Cardiac fibroblast (primary cell): ENCODE measurements at places on chromosomes 2 and 18.

GRCh38 chr18:73717570-73717969, 430.1 kb downstream of the FBXO15 start:
- peak; percentile 68 for DNase-seq

GRCh38 chr2:206390181-206390580, 53.2 kb upstream of the ADAM23 start:
- no peak for DNase-seq

- DNase-seq, result peak; percentile 77
These were observed 31.6 kb downstream of the TWSG1 start for GRCh38 chr18:9366126-9366714.

- peak; percentile 90 for DNase-seq
These were observed 8.6 kb upstream of the RND3 start for GRCh38 chr2:150495993-150496627.

- DNase-seq, result peak; percentile 72
These were observed 308.3 kb upstream of the SLC8A1 start for GRCh38 chr2:40760071-40760666.

GRCh38 chr2:165357758-165358157, 111.7 kb upstream of the CSRNP3 start:
- peak; percentile 78 for DNase-seq

- no peak for DNase-seq
These were observed 12.1 kb downstream of the UPP2 start for GRCh38 chr2:158113741-158114295.

GRCh38 chr2:107595749-107596148, 230.9 kb upstream of the RGPD4 start:
- DNase-seq, result peak; percentile 76

GRCh38 chr2:67938053-67938452, 124.8 kb downstream of the C1D start:
- DNase-seq, result no peak

GRCh38 chr18:11884396-11885030, 23.6 kb downstream of the MPPE1 start:
- no peak for DNase-seq

GRCh38 chr2:229370509-229370908, 99.4 kb upstream of the PID1 start:
- DNase-seq, result peak; percentile 59

- peak; percentile 13 for DNase-seq
These were observed 16.3 kb downstream of the SP3 start for GRCh38 chr2:173948842-173949241.

- peak; percentile 54 for DNase-seq
These were observed 15.5 kb downstream of the DUSP19 start for GRCh38 chr2:183093857-183094657.

- peak; percentile 57 for DNase-seq
These were observed 1.1 kb downstream of the ID2 start for GRCh38 chr2:8682719-8683667.

DNA sequence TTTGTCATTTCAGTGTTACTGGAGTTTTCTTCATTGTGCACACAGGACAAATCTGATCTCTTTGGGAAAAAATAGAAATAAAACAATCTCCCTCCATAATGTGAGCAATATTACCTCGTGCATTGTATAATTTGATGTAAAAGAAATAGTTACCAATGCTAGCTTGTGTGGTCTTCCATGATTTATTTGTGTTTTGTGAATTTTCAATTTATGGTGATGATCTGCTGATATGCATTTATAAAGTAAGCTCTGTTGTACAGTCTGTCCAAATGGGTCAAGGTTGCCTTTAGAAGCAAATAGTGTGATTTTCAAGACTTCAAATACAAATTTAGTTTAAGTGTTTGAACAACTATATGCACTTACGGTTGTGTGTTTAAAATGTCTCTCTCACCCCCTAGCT, 50.9 kb downstream of the STAT1 start:
- DNase-seq, result no peak

DNA sequence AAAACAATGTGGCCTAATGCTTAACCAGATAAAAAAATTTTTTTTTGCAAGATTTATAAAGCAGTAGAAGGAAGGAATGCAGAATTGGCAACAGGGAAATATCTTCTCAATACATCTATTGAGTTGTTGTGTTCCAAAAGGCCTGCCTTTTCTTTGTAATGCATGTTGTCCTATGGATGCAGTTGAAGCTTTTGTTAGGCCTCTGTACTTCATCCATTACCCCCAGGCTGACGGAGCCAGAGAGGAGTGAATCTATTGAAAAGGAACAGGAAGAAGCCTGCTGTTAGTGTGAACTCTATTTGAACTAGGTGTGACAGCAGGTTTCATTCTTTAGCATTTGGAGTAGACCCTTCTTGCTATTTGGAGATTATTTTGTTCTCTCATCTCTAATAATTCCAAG, 56.5 kb downstream of the MTX2 start:
- no peak for DNase-seq

DNA sequence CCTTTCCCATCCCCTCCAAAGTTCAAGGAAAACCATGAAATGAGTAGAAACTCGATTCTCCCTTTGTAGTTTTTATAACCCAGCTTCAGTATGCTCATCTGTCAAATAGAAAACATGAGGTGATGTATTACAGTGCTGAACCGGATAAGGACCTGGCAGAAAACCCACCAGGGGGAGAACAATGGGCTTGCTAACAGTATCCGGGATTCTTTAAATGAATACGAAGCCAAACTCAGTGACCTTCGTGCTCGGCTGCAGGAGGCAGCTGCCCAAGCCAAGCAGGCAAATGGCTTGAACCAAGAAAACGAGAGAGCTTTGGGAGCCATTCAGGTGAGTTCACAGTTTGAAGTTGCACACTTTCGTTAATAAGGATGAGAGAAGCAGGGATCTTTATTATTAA, 113.6 kb upstream of the TTC39C start:
- DNase-seq, result peak; percentile 57

DNA sequence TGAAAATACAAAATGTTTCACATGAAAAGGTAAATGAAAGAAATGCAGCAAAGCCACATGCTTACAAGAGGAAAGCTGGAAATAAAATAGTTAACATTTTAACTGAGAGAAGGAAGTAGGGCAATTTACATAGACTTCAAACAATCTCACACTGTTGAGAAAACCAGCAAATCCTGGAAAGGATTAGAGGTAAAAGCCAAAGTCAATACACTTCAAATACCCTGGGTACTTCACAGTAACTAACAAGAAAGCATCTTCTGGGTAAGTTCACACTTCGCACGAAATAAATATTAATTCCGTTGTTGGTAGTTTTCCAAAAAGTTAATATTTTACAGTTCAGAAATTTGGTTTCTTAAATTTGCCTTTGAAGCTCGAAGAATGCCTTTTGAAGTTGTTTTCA, 3.5 kb upstream of the ERICH2 start:
- no peak for DNase-seq

DNA sequence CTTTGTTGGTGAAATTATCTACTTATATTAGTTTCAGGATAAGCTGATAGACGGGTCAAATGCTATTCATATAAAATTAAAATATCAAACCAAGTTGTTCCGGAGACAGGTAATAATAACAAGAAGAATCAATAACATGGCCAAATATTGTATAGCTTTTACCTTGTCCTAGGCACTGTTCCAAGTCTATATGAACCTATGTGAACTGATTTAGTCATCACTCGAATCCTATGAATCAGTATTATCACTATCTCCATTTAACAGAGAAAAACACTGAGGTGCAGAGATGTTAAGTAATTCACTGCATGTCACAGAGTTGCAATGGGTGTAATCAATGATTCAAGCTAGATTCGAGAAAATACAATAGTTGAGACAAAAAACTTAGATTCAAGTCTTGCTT, 40.0 kb upstream of the TRIB2 start:
- no peak for DNase-seq

DNA sequence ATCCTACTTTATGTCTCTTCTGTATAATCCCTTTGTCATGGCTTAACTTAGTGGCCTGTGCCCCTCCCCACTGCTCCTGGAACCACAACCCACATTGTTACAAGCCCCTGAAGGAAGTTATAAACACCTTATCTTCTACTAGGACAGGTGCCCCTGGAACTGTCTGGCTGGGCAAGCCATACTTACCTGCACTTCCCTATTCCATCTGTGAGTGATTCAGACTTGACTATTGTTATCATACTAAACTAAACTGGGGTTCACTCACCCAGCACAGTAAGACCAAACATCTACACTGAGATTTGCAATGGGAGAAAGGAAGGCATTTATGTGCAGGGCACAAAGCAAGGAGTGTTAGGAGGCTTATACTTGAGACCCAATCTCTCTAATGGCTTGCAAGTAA, 3.7 kb upstream of the UGT1A6 start:
- no peak for DNase-seq

DNA sequence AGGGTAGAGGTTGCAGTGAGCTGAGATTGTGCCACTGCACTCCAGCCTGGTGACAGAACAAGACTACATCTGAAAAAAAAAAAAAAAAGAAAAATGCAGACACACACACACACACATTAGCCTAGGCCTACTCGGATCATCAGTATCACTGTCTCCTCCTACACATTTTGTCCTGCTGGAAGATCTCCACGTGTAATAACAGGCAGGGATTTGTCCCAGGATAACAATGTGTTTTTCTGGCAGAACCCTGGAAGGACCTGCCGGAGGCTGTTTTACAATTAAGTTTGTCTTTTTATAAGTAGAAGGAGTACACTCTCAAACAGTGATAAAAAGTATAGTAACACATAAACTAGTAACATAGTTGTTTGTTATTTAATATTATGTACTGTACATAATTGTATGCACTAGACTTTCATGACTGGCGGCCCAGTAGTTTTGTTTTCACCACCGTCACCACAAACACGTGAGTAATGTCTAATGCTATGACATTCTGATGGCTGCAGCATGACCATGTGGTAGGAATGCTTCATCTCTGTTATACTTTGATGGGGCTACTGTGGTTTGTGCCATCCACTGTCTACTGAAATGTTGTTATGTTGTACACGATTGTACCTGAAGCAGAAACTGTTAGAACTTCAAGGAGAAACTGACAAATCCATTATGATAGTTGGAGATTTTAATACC, 130.6 kb downstream of the ATP9B start:
- DNase-seq, result peak; percentile 18

DNA sequence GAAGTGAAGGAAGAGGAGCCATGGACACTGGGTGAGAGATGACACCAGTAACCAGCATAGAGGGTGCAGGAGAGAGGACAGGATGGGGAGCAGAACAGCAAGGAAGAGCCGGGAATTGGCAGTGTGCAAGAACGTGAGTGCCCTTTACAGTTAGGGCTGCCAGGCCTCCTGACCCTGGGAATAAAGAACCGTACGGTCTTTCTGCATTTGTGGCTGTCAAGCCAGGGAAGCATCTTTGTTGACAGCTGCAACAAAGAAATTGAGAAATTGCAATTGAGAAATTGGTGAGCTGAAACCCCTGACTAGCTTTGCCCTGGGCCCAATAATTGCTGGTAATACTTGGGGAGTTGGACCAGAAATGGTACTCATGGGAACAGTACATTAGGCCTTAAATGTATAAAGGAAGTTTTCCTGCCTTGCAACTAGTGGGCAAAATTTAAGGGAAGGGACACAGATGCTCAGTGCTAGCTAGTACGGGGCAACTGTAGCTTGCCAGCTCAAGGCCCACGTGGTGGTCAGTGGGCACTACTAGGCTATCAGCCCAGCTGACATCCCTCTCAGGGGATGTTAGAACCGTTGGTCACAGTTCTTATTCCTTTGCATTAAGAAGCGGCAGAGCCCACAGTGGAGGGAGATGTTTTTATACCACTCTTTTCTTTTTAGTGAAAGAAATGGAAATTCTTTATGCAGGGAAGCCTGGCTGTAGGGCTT, 56.6 kb downstream of the KCTD18 start:
- no peak for DNase-seq
